ENCODE measurements at places on chromosomes 11 and 22. TPM values are rescaled to one million over a fixed set of nuclear protein-coding genes. Genes with fewer than 3 reads are reported as not detected.

NXPE1 gene
- not detected for total RNA-seq

ZNF280B gene
- 1.5 TPM for total RNA-seq

TNNT3 gene
- not detected for total RNA-seq

PARVA gene
- total RNA-seq: 83.7 TPM

MYEOV gene
- total RNA-seq: 0.88 TPM

- DNase-seq: no peak
Observed at GRCh38 chr22:25354456-25354855, 135.0 kb downstream of the CRYBB2 start.

DNA sequence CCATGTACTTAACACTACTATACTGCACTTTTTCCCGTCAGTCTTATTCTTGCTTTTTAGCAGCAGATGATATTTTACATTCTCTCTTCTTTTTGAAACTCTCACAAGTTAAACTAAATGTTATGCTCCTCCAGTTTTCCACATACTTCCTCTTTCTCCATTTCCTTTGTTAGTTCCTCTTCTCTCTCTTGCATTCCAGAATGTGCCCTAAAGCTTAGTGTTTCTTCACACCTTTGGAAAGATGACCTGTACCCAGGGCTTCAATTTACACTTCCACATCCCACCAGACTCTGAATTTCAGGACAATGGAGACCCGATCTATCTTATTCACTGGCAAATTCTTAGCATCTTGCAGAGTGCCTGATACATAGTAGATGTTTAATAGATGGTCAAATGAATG lies 51.8 kb downstream of the APIP start:
- no peak for DNase-seq

GRCh38 chr11:4181782-4182721 lies 87.5 kb downstream of the RRM1 start:
- DNase-seq: peak; percentile 95

DNA sequence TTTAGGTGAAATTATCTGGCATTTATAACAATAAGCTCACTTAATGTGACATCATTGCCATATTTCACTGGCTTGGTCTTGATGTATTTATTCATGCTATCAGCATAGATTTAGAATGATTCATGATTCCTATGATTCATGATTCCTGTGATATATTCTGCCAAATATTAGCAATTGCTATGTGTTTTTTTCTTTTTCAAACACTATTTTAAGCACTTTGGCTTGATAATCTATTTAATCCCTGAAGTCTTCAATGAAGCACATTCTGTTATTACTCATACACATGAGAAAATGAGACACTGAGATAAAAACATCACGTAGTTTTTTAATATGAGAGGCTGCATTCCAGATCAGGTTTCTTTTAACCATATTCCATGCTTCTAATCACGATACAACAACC lies 78.5 kb downstream of the LUZP2 start:
- no peak for DNase-seq

- DNase-seq: peak; percentile 94
Observed at GRCh38 chr11:838441-839279, 3.7 kb downstream of the POLR2L start.

All from osteoblast (primary cell).